CD4-positive, alpha-beta T cell treated with Interleukin-15 for 1 hour (primary cell): ENCODE measurements at places on chromosomes 12 and 14.

DNA sequence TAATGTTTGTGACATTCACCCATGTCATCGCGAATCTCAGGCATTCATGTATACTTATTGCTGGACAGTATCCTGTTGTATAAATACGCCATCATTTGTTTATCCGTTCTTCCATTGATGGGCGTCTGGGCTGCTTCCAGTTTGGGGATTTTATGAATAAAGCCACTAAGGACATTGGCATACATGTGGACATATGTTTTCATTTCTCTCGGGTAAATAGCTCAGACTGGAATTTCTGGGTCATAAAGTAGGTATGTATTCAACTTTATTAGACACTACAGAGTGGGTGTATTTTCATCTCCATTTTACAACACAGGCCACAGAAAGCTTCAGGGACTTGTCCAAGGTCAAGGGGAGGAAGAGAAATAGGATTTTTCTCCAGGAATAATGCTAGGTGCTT, 48.9 kb downstream of the HRK start:
- no peak for DNase-seq

DNA sequence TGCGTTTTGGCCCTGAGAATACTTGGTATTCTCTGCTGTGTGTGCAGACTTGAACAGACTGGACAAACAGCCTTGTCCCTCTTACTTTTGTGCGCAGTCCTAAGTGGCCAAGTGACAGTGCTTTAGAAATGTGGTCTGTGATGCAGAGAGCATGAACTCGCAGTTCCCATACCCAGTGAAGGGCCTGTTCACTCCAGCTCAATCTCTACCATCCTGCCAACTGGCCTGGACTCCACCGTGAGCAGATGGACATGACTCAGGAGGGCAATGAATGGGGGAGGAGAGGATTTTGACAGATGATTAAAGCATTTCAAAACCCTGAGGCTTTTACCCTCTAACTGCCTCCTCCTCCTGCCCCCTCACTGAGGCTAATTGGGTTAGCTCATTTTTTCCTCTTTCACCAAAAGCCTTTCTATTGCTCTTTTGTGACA, 62.5 kb upstream of the PYGL start:
- DNase-seq = no peak

- no peak for DNase-seq
Measured at GRCh38 chr12:8077207-8077606, 4.9 kb upstream of the NECAP1 start.

GRCh38 chr12:101691503-101692096, 5.8 kb upstream of the CHPT1 start:
- no peak for DNase-seq

- no peak for DNase-seq
Measured at GRCh38 chr14:52244997-52245396, 22.5 kb upstream of the PTGDR start.

GRCh38 chr12:110123919-110124268, 263 bp upstream of the IFT81 start:
- DNase-seq = no peak

DNA sequence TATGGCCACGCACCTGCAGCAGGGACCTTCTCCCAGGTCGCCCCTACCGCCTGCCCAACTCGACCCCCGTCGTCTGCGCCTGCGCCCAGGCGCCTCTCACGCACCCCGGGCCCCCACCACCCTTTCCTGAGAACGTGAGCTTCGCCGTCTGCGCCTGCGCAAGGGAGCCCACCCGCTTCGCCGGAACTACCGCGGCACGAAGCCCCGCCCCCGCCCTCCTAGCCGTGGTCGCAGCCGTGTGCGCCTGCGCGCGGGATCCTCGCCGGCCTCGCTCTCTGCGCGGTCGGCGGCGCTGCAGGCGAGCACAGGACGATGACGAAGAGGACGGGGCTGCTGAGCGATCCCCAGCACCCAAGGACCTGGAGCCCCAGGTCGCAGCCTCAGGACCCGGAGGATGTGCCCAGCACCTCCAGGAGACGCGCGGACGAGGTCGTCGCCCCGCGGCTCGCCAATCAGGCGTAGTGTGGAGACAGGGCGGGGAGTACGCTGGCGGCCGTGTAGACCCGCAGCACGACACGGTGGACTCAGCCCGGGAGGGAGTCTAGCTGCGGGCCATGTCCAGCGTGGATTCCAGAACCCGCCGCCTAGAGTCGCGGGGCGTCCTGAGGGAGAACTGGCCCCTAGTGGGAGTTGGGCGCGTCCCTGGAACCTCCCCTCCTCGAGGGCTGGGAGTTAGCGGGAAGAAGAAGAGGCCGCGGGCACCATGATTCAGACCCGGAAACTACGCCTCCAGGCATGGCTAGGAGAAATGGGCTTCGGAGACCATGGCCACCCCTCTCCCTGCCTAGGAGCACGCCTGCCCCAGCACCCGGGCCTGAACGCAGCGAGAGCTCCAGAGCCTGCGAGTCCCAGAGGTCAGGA, 1120.8 kb upstream of the TMEM132C start:
- peak; percentile 74 for DNase-seq

GRCh38 chr12:52836042-52836466, 1.9 kb upstream of the KRT79 start:
- DNase-seq = no peak

GRCh38 chr12:47080725-47081502, 1.2 kb upstream of the AMIGO2 start:
- peak; percentile 49 for DNase-seq

DNA sequence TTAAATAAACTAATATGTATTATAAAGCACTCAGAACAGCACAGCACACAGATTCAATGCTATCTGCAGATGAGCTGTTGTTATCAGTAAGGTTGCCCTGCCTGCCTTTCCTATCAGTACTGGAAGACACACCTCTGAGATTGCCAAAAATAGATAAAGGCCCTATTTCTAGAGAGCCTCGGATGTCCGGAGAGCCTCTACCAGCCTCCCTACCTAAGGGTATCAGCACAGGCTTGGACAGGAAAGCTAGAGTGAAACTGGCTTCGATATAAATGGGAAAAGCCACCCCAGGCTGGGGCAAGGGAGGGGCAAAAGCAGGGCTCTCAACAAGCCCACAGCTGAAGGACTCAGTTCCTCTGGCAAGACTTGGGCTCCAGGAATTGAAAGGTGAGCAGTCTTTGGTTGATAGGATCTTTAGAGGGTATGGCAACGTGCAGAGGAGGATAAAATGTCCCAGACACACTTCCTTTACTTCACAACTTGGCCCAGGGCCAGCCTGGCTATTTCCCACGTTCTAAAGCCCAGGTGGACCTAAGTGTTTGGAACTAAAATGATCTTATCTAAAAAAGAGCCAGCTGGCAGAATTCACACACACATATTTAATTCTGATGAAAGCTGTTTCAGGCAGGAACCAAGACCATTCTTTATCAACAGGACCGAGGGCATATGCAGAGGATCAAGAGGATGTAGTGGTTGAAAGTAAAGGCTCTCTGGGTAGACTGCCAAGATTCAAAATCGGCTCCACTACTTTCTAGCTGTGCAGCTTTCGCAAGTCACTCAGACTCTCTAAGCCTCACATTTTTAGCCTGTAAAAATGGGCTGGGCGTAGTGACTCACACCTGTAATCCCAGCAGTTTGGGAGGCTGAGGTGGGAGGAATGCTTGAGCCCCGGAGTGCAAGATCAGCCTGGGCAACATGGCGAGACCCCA, 37.8 kb upstream of the ITPR2 start:
- no peak for DNase-seq

- DNase-seq = no peak
Measured at GRCh38 chr12:53999559-54000115, 324 bp upstream of the HOXC9 start.

DNA sequence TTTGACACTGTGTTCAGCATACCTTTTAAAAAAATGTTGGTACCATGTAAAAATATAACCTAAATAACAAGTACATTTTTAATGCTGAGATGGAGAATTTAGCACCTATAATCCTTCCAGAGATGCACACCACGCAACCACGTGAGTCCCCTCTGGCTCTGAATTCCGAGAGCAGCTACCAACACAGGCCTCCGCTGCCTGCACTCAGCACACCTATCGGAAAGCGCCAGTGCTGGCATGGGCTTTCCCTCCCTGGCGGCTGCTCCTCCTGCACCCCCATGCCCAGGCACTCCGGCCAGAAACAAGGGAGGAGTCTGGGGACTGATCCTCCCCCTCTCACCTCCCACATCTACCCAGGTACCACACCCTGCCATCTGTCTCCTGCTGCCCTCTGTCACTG, 47.0 kb downstream of the ITPK1 start:
- no peak for DNase-seq
